ENCODE measurements at places on chromosomes 13 and 19. TPM values are rescaled to one million over a fixed set of nuclear protein-coding genes. Genes with fewer than 3 reads are reported as not detected.

Gene KLK6
- total RNA-seq: 9.6 TPM

Gene ZNF550
- total RNA-seq: 16.8 TPM

Gene CUL4A
- 64.5 TPM for total RNA-seq

Gene TMPRSS9
- 0.59 TPM for total RNA-seq

Gene CEACAM6
- 5.7 TPM for total RNA-seq

Gene ZNF91
- total RNA-seq: 147 TPM

Gene ZNF160
- total RNA-seq: 42.0 TPM

Gene ZNF570
- 18.8 TPM for total RNA-seq

Gene FAM83E
- total RNA-seq: 0.61 TPM

Gene LPAR6
- 65.8 TPM for total RNA-seq

Gene GGN
- 0.28 TPM for total RNA-seq

Gene NUMBL
- 19.0 TPM for total RNA-seq

DNA sequence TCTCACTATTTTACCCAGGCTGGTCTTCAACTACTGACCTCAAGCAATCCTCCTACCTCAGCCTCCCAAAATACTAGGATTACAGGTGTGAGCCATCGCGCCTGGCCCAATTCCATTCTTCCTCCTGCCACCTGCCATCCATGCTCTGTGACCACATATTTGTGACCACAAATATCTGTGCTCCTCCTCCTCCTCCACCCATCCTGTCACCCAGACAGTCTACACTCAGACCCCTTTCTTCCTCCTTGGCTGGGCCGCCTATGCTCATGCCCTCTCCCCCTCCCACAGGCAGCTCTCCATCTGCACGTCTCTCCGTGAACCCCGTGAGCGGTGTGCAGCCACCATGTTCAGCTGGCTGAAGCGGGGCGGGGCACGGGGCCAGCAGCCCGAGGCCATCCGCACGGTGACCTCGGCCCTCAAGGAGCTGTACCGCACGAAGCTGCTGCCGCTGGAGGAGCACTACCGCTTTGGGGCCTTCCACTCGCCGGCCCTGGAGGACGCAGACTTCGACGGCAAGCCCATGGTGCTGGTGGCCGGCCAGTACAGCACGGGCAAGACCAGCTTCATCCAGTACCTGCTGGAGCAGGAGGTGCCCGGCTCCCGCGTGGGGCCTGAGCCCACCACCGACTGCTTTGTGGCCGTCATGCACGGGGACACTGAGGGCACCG lies 3.2 kb downstream of the EHD2 start:
- no peak for DNase-seq

DNA sequence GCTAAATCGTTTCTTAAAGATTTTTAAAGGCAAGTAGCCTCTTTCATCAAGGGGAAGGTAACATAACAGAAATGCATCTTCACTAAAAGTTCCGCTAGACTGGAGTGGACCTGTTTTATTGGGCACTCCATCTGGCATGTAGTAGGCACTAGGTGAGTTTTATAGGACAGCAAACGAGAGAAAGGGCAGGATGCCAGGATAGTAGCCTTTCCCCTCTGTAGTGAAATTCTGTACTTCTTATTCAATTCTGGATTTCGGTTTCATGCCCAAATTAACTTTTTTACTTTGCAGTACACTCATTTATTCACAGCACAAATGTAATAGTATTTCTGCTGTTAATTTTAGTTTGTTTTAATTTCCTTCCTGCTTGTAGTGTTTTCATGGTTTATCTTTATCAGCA lies 45.2 kb downstream of the GPR180 start:
- no peak for DNase-seq

DNA sequence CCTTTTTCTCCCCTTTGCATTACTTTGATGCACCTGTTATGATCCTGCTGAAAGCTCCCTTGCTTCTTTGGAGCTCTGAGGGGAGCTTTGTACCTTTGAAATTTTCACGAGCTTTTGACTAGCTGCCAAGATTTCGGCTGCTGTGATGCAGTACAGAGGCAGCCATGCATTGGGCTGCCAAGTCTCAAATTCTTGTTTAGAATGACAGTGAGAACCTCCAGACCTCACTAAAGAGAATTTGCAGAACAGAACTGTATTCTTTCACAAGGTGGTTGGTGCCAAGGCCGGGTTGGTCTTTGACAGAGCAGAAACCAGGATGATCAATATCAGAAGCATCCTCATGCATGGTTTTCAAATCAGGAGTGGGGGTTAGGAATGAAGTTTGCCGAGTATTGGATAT lies 414.8 kb downstream of the GPC5 start:
- peak; percentile 78 for DNase-seq

GRCh38 chr13:114152285-114152645 lies 19.8 kb upstream of the RASA3 start:
- DNase-seq: no peak

- DNase-seq: peak; percentile 59
Measured at GRCh38 chr19:51398096-51398704, 7.8 kb upstream of the C19orf84 start.

GRCh38 chr19:36093146-36093662 lies 17.7 kb upstream of the OVOL3 start:
- DNase-seq: no peak

DNA sequence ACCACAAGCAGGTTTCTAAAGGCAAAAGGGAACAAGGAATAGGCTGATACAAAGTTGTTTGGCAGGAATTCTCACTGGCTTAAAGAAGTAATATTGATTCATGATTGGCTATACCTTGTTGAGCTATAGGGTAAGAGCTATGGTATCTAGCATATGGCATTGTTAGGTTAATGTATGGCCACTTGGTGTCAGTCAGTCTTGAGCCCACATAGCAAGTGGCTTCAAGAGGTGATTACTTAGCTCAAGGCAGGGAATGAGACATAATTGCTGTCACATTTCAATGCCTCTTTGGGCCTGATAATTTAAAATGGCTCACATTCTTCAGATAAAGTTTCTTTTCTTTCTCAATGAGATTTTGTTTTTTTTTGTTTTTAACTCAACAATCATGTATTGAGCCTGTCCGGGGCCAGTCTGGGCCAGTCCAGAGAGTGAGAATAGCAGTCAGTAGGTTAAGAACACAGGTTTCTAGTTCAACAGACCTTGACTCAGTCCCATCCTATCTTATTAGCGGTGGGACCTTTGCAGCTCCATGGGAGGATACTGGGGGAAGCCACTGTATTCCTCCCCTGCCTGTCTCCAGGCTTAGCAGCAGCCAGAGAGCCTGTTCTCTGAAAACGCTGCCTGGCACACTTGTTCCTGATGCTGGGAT lies 45.8 kb upstream of the RCBTB2 start:
- DNase-seq: no peak

GRCh38 chr13:30346789-30347167 lies 39.4 kb upstream of the KATNAL1 start:
- DNase-seq: no peak

DNA sequence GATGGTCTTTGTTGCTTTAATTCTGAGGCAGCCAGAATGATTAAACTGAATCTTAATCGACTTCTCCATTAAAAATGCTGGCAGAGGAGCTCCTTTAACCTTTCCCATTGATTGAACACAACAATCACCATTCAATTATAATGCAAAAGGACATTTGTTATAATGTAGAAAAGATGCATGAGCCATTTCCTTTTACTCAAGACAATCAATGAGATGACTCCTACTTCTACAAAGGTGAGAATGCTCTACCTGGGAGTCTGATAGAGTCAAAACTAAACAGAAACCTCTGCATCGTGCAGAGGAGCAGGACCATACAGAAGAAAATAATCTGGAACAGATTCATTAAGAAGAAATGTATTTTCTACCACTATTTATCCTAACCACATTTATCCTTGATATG lies 253.6 kb upstream of the DACH1 start:
- DNase-seq: peak; percentile 17

DNA sequence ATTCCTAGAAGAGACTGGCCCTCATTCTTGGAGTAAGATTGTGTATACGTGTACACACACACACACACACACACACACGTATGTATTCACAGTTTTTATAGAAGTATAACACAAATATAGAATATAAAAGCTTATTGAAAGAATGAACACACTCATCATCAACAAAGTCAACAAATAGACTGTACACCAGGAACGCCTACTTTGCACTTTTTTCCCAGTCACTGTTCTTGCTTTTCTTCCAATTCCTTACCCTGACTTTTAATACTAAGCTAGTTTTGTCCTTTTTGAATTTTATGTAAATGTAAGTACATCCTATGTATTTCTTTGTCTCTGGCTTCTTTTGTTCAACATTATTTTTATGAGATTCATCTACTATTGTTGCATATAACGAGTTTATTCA lies 264.5 kb downstream of the MAB21L1 start:
- DNase-seq: no peak

GRCh38 chr19:33175886-33176669 lies 18.1 kb upstream of the LRP3 start:
- DNase-seq: no peak

- no peak for DNase-seq
Measured at GRCh38 chr13:110883542-110883941, 31.3 kb downstream of the ANKRD10 start.

DNA sequence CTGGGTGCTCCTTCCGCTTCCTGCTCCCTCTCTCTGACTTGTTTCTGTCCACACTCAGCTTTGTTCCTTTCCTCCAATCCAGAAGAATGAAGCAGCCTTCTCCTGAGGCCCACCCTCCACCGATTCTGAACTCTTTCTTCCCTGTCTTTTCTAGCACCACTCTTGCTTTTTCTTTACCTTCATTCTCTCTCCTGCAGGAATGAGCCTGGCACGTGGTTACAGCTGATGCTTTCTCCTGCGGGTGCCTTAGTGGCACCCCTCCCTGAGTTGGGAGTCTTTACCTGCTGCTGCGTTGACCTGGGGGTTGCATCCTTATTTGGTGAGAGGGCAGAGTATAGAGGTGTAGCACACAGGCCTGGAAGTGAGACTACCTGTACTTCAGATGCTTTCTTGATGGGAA lies 6.2 kb downstream of the UBAC2 start:
- no peak for DNase-seq

- DNase-seq: no peak
Measured at GRCh38 chr13:59458908-59459579, 704.7 kb downstream of the DIAPH3 start.

DNA sequence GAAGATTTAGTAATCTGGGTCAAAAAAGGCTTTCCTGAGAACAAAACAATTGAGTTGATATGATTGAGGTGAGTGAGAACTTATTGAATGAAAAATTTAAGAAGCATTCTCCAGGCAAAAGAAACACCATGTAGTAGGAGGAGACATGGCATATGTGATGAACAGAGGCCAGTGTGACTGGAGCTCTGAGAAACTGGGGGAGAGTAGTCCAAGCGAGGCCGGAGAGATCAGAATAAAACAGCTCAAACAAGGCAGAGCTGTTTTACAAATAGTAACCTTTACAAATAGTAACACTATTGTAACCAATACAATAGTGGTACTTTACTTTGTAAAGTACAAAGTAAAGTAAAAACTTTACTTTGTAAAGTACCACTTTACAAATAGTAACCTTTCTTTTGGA lies 1159.1 kb downstream of the PCDH9 start:
- DNase-seq: no peak

DNA sequence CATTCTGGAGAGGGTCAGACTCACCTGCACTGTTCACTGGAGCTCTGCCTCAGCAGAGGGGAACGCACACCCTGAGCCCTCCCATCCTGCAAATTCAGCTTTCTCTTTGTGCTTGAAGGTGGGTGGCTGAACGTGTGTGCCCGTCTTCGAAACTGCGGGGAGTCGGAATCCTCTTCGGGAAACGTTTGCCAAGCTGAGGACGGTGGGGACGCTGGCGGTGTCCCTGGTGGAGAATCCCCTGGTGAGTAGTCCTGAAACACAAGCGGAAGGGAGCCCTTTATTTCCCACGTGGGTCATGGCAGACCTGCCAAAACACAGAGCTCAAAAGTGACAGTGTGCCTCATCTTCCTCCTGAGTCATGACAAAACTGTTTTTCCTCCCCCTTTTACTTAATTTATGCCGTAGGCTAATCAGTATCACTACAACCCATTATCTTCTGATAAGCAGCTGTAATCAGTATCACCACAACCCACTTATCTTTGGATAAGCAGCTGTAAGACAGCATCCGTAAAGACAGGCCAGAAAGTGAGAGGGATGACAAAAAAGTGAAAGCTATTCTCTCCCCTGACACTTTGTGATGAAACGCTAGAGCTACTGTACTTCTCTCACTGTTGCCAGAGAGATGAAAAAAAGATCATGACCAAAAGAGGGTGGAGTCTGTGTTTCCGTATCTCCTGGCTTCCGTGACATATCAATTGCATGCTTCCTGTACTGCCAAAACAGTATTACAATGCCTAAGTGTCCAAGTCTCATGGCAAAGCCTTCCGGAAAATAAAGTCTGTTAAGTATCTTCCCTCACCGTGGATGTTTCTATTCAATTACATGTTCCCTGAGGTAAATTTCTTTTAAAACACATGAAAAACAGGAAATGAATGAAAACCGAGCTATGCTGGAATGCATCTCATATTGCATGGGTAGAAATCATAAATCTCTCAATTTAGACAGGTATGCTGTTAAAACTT lies 155.5 kb downstream of the TBC1D4 start:
- DNase-seq: no peak

DNA sequence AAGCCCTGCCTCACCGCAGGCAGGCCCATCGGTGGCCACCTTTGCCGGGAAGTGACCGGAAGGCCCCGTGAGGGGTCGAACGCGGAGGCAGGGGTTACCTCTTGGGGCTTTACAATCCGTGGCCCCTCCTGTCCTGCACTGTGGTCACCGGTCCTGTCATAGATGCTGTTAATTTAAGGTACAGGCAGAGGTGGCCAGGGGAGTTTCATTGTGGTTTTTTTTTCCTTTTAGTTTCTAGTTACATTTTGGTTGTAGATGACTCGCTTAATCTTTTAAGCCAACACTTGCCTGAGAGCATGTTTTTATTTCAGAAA lies 13.1 kb downstream of the COMP start:
- no peak for DNase-seq

- no peak for DNase-seq
Measured at GRCh38 chr19:40270362-40271089, 14.6 kb downstream of the AKT2 start.

- peak; percentile 50 for DNase-seq
Measured at GRCh38 chr13:49444524-49445395, 686 bp downstream of the SETDB2 start.

Measured in spinal cord (tissue), 10 donors.